ENCODE measurements at places on chromosomes 13 and 19. TPM values are rescaled to one million over a fixed set of nuclear protein-coding genes. Genes with fewer than 3 reads are reported as not detected.

MISP3 gene
- total RNA-seq = 3.9 TPM

ZNF235 gene
- 3.3 TPM for total RNA-seq

TNFSF9 gene
- total RNA-seq = 5.7 TPM

KIR3DL3 gene
- not detected for total RNA-seq

CABP5 gene
- total RNA-seq = not detected

Data from A549 treated with ZK216348 at 1 μM for 4 hours (cell line).